Urinary bladder (tissue), 4 donors: ENCODE measurements at places on chromosomes 4 and X. TPM values are rescaled to one million over a fixed set of nuclear protein-coding genes. Genes with fewer than 3 reads are reported as not detected.

Gene DCX
- total RNA-seq, result 9.6 TPM

Gene PDE6B
- total RNA-seq, result 6.2 TPM

Gene SPANXD
- total RNA-seq, result not detected

Gene CT45A7
- total RNA-seq, result not detected

Gene MAGEB17
- total RNA-seq, result not detected

Gene NR0B1
- not detected for total RNA-seq

Gene SUPT20HL1
- 0.16 TPM for total RNA-seq

Gene JCHAIN
- total RNA-seq, result 4.5 TPM

Gene XPNPEP2
- total RNA-seq, result 4.7 TPM

Gene RBMXL3
- total RNA-seq, result not detected

Gene BCLAF3
- 25.6 TPM for total RNA-seq

Gene CLDN34
- total RNA-seq, result 0.32 TPM

Gene ARX
- total RNA-seq, result not detected

Gene FATE1
- not detected for total RNA-seq

Gene NIPAL1
- total RNA-seq, result 13.7 TPM

Gene COL25A1
- 16.4 TPM for total RNA-seq

Gene CYSLTR1
- 12.9 TPM for total RNA-seq

Gene TMPRSS11F
- total RNA-seq, result not detected

Gene SORBS2
- total RNA-seq, result 83.4 TPM

Gene WDR17
- total RNA-seq, result 7.1 TPM

Gene NDUFA1
- total RNA-seq, result 87.9 TPM

Gene PAGE1
- total RNA-seq, result not detected

Gene ANKRD50
- 149 TPM for total RNA-seq

Gene SEC24D
- total RNA-seq, result 148 TPM

Gene IL1RAPL2
- 3.3 TPM for total RNA-seq

Gene TMEM187
- total RNA-seq, result 2.3 TPM

Gene MTHFD2L
- 21.1 TPM for total RNA-seq

Gene HS6ST2
- 8.6 TPM for total RNA-seq

Gene ETFDH
- total RNA-seq, result 41.2 TPM

Gene UCP1
- not detected for total RNA-seq

Gene CYBB
- total RNA-seq, result 62.0 TPM

Gene TCP11X2
- not detected for total RNA-seq

Gene VSIG4
- total RNA-seq, result 22.4 TPM

Gene PPEF2
- total RNA-seq, result not detected

Gene SLC49A3
- total RNA-seq, result 2.1 TPM

Gene WDFY3
- 174 TPM for total RNA-seq

Gene SSX4
- not detected for total RNA-seq

Gene ENPEP
- 45.6 TPM for total RNA-seq

Gene IQCM
- total RNA-seq, result not detected

Gene ODAM
- not detected for total RNA-seq

Gene VSIG1
- 0.37 TPM for total RNA-seq

Gene BEX5
- total RNA-seq, result 1.2 TPM

Gene ZCCHC18
- 3.3 TPM for total RNA-seq

Gene ZDHHC15
- total RNA-seq, result 8.0 TPM

Gene LDOC1
- total RNA-seq, result 6.4 TPM

Gene N4BP2
- 64.7 TPM for total RNA-seq

Gene IQSEC2
- total RNA-seq, result 6.6 TPM

Gene RPA4
- 4.5 TPM for total RNA-seq

Gene TEC
- total RNA-seq, result 2.6 TPM

Gene GPRASP3
- 14.3 TPM for total RNA-seq

Gene CXCL13
- total RNA-seq, result 1.7 TPM

Gene PROM1
- total RNA-seq, result 30.5 TPM

Gene HAND2
- total RNA-seq, result 14.5 TPM

Gene ITGB1BP2
- 19.6 TPM for total RNA-seq

Gene VCX3A
- not detected for total RNA-seq

Gene GAGE12H
- total RNA-seq, result not detected

Gene GSX2
- total RNA-seq, result not detected

Gene NXF2
- total RNA-seq, result not detected

Gene GRIA2
- 16.4 TPM for total RNA-seq
